Activated T-helper 1 cell treated with anti-CD3 and anti-CD28 coated beads, Interleukin-12 subunit alpha, Interleukin-12 subunit beta, Interleukin-2, Interleukin-4 antibody, amounts not matched to agents 30 ng/mL and 10 ng/mL and 1 ng/mL, durations not matched to agents 14 hours and 24 hours and 36 hours (primary cell): ENCODE measurements at places on chromosomes 4 and X. TPM values are rescaled to one million over a fixed set of nuclear protein-coding genes. Genes with fewer than 3 reads are reported as not detected.

TLR3 gene
- not detected in 2 replicates for total RNA-seq

DNA sequence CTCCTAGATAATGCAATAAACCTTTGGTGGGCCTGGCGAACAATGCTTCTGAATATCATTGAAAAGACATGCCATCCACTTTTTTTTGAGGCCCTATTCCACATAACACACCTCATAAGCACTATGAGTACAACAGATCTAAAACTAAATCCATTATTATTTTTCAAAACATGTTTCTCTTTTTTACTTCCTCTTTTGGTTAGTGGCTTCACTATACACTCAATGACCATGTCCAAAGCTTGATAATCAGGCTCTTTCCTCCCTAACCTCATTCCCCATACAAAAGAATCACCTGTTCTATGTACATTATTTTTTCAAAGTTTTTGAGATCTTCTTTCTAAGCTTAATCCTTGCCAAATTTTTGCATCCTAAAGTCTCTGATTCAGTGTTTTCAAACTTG, 20.4 kb upstream of the NPY2R start:
- H3K4me1 ChIP-seq: no peaks in the 10 kb centered on the region
- H3K27me3 ChIP-seq: peaks cover 2% of the 10 kb centered on the region
- H3K27ac ChIP-seq: no peak overlapping the region
- H3K36me3 ChIP-seq: no peaks in the 10 kb centered on the region

DNA sequence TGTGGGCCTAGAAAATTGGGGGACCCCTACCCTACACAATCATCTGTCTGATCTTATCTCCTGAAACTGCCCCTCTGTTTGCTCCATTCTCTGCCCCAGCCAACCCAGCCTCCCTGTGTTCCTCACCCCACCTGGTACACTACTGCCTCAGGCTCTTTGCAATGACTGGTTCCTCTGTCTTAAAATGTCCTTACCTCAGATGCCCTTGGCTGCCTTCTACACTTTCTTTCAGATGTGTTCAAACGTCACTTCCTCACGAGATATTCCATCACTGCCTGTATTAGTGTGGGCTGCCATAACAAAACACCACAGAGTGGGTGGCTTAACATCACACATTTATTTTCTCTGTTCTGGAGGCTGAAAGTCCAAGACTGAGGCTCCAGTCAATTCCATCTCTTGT, 29.2 kb downstream of the QDPR start:
- DNase-seq: no peak
- H3K36me3 ChIP-seq: peaks cover 7% of the 10 kb centered on the region

DNA sequence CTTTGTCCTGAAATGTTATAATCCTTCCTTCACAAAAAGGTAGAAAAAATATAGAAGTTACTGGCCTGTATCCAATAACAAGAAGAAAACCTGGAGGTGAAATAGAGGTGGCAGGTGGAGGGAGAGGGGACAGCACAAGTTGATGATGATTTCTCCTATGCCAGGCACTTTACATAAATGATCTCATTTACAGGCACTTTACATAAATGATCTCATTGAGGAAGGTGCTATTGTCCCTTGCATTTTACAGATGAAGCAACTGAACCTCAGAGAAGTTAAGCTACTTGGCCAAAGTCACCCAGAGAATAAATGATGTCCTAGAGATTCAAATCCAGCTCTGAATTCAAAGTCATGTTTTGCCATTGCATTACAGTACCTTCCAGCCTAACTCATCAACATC, 7.1 kb upstream of the OPHN1 start:
- H3K4me1 ChIP-seq: peaks cover 5% of the 10 kb centered on the region
- DNase-seq: no peak
- H3K27ac ChIP-seq: no peak overlapping the region
- H3K36me3 ChIP-seq: no peaks in the 10 kb centered on the region
- no peak overlapping the region for H3K4me3 ChIP-seq

PCSK1N gene
- total RNA-seq: 0.36 and 0.42 TPM in 2 replicates

GRCh38 chrX:51598899-51599298, 19.8 kb downstream of the CENPVL3 start:
- H3K27me3 ChIP-seq: peaks cover 3% of the 10 kb centered on the region
- no peaks in the 10 kb centered on the region for H3K36me3 ChIP-seq
- DNase-seq: no peak

DNA sequence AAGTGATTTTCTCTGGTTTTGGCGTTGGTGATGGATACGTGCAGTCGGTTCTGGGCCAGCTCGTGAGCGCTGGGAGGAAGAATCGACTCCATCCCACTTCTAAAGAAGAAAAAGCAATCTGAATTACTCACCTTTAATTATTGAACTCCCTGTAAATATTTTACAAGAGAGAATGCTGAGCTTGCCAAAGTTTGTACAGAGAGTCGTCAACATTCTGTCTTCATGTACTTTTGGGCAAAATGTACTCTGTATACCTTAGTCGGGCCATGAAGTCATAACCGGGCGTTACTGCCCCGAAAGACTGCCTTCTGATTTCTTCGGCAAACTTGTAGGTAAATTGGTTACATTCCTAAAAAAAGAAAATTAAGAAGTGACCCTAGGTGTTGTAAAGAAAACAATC, 5.5 kb downstream of the PNPLA4 start:
- no peaks in the 10 kb centered on the region for H3K27me3 ChIP-seq
- H3K4me3 ChIP-seq: no peak overlapping the region
- no peak for DNase-seq
- peaks cover 3% of the 10 kb centered on the region for H3K36me3 ChIP-seq

- H3K27ac ChIP-seq: peak overlapping the region; percentile 29
- DNase-seq: no peak
- H3K36me3 ChIP-seq: peaks cover 19% of the 10 kb centered on the region
Observed at GRCh38 chr4:40621229-40621591, 8.5 kb downstream of the RBM47 start.

AR gene
- total RNA-seq: not detected in 2 replicates

- H3K4me3 ChIP-seq: no peak overlapping the region
- peaks cover 12% of the 10 kb centered on the region for H3K4me1 ChIP-seq
- DNase-seq: no peak
Observed at GRCh38 chr4:3220476-3221183, 28.3 kb upstream of the MSANTD1 start.

DNA sequence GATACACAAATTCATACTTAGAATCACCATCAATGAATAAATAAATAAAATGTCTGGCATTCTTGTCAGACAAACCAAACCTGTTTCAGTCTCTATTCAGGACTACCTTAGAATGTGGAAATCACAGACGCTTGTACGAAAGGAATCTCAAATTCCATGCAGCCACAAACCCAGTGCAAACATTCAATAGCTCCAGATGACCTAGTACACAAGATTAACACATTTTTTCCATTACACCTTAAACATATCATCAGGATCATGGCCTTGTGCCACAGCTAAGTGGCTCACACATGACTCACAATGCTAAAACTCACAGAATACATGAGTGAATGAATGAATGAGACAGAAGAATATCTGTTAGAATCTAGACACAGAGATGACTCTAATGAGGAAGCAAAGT, 134.2 kb downstream of the PWWP3B start:
- H3K27ac ChIP-seq: no peak overlapping the region
- no peaks in the 10 kb centered on the region for H3K4me1 ChIP-seq
- DNase-seq: no peak
- H3K27me3 ChIP-seq: no peaks in the 10 kb centered on the region
- no peaks in the 10 kb centered on the region for H3K36me3 ChIP-seq
- no peak overlapping the region for H3K4me3 ChIP-seq
